ENCODE measurements at places on chromosomes 2 and 18. TPM values are rescaled to one million over a fixed set of nuclear protein-coding genes. Genes with fewer than 3 reads are reported as not detected.

Gene SP140
- 1.1 TPM for total RNA-seq

Gene INPP5D
- total RNA-seq: 2.5 TPM

Gene CFAP221
- total RNA-seq: 5.6 TPM

Gene HOXD13
- not detected for total RNA-seq

Gene QPCT
- total RNA-seq: 5.9 TPM

All from occipital lobe (tissue), 3 donors.